ENCODE measurements at places on chromosomes 7 and 10.
A peak's percentile ranks its signal among the peaks of the same experiment; 100 is the strongest.

DNA sequence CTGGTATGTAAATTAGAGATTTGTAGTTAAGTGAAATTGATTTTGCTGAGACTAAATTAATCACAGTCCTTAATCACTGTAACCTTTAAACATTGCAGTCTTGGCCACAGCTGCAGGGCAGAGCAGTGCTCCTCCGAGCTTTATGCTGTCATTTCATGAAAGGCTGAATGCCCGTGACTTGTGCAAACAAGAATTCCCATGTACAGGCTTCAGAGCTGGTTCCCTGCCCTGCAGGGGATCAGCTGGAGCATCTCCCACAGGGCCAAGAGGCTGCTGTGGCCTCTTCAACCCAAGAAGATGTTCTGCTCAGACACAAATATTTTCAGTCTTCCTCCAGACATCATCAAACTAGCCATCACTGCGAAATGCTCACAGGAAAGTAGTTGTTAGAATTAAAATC, 419.1 kb downstream of the AUTS2 start:
- no peak for DNase-seq

DNA sequence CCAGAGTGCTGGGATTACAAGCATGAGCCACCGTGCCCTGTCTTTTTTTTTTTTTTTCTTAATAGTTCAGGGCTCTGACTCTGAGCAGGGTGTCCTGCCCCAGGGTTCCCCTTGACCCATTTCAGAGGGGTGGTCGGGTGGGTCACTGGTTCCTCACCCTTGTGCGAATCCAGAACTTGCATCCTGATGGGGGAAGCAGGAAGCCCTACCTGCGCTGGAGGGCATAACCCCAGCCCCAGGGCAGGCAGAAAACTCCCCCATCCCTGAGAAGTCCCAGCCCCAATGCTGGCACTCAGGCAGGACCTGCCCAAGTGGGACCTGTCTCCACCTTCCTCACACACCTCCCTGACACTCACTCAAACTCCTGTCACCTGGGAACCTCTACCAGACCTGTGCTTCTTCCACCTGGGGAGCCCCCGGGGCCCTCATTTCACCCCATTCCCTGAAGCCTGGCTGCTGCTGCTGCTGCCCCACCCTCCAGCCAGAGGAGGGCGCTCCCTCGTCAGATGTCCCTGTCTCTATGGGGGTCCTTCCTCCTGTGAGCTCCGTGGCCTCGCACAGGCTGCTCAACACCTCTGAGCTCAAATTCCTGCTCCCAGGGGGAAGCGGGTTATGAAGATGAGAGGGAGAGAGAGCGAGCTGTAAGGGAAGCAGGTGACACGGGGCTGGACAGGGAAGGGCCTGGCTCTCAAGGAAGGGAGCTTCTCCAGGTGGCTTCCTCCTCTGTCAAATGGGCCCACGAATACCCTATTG, 15.1 kb upstream of the ZNF273 start:
- peak; percentile 88 for DNase-seq

DNA sequence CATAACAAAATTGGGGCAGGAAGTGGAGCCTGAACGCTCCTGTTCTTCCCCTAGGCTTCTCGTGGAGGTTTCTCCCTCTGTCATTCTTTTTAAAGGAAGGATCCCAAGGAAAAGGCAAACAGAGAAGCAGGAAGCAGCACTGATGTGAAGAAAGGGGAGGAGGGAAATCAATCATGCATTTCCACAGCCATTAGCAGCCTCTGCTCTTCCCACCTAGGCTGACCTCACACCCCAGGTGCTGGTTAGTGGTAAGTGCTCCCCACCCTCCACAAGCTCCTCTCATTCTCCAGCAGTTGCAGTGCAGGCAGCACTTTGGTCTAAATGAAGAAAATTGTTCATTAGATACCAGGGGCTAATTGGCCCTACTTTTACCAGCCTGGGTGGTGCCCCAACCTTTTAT, 2.6 kb downstream of the CRHR2 start:
- no peak for DNase-seq

DNA sequence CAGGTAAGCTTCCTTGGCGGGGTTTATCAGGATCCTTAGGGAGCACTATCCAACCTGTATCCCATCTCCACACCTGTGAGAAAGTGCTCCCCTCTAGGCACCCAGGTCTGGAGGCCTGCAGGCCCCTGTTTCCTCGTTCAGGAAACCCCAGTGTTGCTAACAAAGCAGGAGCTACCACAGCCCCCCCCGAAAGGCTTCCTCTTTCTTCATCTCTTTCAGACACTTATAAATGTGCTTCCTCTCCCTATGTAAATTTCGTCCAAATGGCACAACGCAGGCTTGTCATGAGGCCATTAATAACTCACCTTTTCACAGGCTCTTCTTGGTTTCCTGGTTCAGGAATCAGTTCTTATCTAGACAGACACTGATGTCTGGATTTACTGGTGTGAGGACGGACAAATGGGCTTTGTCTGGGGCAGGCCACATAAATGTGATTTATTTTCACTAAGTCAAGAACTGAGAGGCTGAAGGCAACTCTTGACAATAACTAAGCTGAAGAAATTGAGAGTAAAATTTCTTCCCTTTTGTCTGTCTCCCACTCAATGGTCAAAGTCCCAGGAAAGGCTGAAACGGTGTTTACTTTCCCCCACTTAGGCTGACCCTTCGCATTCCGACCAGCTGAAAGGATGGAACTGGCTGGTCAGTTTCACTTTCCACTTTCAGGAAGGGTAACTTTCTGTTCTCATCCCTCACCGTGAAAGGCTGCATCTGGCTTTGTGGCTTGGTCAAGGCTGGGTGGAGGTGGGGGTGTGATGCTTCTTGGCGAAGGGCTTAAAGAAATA, 46.8 kb downstream of the PIK3AP1 start:
- DNase-seq: no peak

GRCh38 chr7:12069757-12070156, 141.3 kb upstream of the TMEM106B start:
- no peak for DNase-seq

GRCh38 chr7:116232350-116232749, 22.0 kb downstream of the TES start:
- no peak for DNase-seq

DNA sequence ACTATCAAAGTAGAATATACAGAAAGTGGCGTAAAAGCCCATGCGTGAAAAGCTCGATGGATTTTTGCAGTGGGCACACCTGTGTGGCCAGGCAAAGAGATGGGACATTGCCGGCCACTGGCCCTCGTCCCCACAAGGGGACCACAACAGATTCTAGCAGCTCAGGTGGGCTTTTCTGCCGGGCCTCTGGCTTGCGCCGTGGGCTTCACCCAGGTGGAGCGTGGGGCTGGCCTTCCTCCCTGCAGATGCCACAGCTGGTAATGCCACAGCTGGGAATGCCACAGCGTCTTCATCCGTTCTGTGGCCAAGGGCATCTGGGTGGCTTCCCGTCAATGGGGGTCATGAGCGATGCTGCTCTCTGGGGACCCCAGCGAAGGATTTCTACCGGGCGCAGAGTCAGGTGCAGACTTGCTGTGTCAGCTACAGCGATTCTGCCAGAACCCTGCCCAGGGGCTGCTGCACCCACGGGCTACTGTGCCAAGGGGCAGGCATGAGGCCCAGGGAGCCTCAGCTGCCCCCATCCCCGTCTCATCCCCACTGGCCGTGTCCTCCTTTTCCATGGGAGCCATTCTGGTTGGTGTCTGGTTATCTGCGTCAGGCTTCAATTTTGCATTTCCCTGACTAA, 52.5 kb upstream of the NKX6-2 start:
- no peak for DNase-seq

DNA sequence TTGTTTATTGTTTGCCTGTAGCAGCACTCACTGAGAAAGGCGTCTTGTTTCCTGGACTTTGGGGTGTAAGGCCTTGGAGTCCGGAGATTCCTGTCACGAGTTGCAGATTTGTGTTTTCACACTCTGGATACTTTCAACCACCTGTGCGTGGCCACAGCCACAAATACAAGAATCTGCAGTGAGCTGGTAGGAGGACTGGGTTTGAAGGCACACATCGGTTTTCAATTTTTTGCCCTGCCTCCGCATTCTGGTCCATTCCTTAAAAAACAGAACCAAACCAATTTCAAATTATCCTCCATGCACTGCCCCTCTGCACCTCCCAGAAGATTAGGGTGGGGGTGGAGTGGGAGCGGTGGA, 619 bp downstream of the EXOC4 start:
- peak; percentile 29 for DNase-seq

- DNase-seq: peak; percentile 55
These were observed 190.7 kb upstream of the GPR26 start for GRCh38 chr10:123475466-123475865.

- DNase-seq: no peak
These were observed 379.8 kb downstream of the GRID1 start for GRCh38 chr10:85986777-85987176.

DNA sequence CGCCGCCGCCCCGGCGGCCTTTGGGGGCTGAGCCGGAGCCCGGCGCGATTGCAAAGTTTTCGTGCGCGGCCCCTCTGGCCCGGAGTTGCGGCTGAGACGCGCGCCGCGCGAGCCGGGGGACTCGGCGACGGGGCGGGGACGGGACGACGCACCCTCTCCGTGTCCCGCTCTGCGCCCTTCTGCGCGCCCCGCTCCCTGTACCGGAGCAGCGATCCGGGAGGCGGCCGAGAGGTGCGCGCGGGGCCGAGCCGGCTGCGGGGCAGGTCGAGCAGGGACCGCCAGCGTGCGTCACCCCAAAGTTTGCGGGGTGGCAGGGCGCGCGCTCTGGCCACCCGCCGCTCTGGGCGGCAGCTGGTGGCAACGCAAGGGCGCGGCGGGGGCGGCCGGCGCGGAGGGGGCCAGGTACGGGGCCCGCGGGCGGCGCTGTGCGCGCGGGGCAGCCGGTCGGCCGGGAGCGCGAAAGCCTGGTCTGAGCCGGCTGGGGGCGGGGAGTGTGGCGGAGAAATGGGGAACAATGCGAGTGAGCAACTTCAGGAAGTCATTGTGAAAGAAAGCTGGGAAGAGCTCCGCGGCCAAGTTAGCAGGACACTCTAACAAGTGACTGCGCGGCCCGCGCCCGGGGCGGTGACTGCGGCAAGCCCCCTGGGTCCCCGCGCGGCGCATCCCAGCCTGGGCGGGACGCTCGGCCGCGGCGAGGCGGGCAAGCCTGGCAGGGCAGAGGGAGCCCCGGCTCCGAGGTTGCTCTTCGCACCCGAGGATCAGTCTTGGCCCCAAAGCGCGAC, at the start of gene IKZF1:
Gene IKZF1 (plus strand): TSS at position 588 of the 782 bp plus-strand sequence. CDS start 14,346 bp downstream, outside the sequence.
- peak; percentile 76 for DNase-seq

DNA sequence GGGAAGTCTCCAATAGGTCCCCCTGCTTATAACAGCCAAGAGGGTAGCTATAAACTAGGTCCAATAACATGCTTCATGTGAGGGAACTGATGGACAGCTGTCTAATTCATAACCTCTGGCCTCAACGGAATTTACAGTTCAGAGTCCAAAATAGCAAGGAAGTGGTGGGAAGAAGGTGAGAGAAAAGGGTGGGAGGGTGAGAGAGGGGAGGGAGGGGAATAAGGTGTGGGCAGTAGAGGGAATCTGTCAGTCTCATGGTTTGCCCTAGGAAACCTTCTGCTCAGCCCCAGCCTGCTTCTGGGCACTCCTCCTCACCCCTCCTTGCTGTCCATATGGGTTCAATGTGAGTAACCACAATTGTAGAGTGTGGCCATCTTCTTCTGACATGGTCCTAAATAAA, 133.4 kb upstream of the ADO start:
- DNase-seq: no peak

DNA sequence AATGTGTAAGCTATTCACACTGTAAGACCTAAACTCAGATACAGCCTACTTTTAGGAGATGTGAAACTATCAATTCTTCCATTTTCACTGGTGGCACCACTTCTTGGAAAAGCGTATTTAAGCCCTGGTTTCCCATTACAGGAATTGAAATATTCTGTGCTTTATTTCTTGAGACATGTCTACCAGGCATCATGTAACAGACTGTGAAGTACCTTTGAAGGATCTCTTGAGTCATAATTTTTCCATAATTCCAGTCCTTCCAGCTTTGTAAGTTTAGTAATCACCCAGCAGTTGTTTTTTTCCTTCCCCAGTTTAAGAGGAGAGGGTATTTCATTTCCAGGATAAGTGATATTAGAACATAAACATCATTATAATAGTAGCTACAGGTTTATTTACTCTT, 186.0 kb upstream of the PRPS1L1 start:
- DNase-seq: no peak

DNA sequence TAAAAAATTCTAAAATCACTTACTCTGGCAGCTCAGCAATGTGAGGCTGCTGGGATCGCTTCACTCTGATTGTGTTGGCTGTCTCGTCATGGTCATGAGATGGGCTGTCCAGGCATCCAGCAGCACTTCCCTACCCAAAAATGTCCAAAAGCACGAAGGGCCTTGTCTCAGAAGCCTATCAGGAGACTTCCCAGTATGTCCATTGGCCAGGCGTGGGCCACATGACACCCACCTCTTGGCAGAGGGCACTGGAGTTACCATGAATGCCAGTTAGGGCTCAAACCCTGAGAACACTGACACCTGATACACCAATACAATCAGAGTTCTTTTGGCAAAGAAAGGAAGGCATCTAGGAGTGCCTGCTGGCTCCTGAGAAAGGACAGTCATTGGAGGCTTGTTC, 27.0 kb upstream of the GLI3 start:
- no peak for DNase-seq

GRCh38 chr7:156515911-156516790, 124.4 kb upstream of the RNF32 start:
- DNase-seq: no peak

- no peak for DNase-seq
These were observed 534.6 kb upstream of the NRP1 start for GRCh38 chr10:33869028-33869427.

DNA sequence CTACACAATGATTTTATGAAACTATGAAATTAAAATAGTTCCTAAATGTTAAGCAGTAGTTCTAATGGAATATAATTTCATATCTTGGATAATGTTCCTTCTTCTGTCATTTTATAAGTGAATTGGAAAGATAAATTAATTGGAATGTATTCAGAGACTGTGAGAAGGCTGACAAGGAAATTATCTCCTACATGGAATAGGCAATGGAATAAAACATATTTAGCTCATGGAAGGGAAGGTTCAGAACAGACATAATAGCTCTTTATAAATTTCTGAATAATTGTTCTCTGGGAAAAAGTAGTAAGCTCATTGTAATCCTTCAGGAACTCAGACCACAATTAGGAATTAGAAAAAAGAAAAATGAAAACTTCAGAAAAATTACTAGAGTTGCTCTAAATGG, 1172.3 kb upstream of the SORCS1 start:
- no peak for DNase-seq

DNA sequence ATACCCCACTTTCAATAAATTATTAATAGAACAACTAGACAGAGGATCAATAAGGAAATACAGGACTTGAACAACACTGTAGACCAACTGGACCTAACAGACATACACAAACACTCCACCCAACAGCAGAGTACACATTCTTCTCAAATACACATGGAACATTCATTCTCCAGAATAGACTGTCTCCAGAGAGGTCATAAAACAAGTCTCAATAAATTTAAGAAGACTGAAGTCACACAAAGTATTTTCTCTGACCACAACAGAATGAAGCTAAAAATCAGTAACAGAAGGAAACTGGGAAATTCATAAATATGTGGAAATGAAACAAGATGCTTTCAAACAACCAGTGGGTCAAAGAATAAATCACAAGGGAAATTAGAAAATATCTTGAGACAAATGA, 119.8 kb downstream of the SMURF1 start:
- DNase-seq: no peak

Data from hematopoietic multipotent progenitor cell treated with erythropoietin and hydrocortisone succinate and interleukin-3 and kit ligand, for 8 days (in vitro differentiated cells).